ENCODE measurements at places on chromosomes 16 and 17.
A peak's percentile ranks its signal among the peaks of the same experiment; 100 is the strongest.

GRCh38 chr16:79550373-79550772 is 50.2 kb downstream of the MAF start:
- no peak for DNase-seq

DNA sequence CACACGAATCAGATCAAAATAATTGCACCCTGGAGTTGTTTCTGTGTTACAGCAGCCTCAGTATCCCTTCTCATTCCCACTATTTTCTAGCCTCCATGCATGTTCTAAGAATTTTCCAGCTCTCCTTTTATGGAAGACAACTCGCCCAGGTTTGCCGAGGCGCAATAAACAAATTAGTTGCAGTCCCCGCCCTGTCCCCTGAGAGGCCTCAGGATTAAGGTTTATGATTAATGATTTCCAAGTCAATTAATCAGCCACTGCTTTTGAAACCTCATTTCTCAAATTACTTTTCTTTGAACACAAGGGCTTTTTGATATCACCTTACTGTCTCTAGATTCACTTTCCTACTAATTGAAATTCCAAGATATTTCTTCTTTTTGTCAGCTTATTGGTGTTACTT is 138.3 kb upstream of the HSBP1 start:
- no peak for DNase-seq

DNA sequence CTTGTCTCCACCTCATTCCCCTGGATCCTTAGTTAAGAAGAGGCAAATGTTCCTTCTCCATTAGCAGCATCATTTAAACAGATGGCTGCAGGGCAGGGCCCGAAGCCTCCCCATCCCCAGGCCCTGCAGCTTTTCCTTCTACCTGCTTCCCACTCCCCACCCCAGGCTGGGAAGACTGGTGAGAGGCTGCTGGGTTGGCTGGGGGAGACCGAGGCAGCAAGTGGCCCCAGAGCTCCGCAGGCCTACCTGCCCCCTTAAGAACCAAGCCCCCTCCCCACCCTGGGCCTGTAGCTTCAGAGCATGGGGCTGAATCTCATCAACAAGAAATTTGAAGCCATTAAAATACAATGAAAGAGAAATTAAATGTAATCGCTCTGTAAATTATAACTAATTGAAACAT is 22.1 kb upstream of the RPL38 start:
- no peak for DNase-seq

- peak; percentile 46 for DNase-seq
Measured at GRCh38 chr16:28140788-28141618, 70.8 kb downstream of the XPO6 start.

DNA sequence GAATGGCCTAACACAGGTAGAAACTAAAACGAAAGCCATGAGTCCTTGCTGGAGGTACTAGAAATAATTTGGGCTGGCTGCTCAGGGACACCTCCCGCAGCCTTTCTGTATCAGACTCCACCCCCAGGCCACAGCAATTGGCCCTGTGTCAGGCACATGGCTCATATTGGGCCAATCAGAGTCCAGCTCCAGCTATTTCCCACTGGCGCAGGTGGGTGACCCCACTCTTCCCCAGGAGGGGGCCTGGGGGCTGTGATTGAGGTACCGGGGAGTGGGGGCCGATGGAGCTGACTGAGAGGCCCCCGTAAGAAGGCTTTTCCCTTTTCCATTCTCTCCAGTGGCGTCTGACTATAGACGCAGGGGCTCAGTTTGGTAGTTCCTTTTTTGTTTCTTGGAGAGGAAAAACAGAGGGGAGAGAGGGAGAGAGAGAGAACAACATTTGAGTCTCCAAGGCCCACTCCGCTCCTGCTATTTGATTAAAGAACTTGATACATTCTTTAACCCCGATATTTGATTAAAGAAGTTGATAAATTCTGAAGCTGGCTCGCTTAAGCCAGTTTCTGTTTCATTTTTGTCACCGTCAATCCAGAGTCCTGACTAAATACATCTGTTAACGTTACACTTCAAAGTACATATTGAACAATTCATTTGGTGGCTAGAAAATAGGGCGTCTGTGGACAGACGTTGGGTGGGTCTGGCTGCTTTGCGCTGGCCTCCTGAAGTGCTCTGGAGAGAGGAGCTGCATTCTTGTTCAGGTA is 26.3 kb downstream of the FOXL1 start:
- peak; percentile 27 for DNase-seq

DNA sequence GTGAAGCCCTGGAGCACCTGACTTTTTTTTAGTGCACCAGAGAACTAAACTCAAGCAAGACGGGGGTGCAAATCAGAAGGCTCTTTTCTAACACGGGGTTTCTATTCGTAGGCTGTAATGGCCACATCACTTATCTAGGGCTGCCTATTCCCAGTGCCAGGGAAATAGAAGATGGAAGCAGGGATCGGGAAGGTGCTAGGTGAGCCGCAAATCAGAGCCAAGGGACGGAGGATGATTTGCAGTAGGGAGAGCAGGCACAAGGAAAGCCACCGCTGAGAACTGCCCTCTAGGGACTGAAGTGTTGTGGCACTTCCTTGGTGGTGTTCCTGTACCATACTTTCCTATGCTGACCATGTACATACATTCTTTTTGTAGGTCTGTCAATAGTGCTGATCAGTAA is 7.8 kb upstream of the SLC46A1 start:
- no peak for DNase-seq

- no peak for DNase-seq
Measured at GRCh38 chr16:87600246-87600645, 2.1 kb upstream of the JPH3 start.

- DNase-seq, result no peak
Measured at GRCh38 chr17:6786618-6787017, 10.6 kb downstream of the FBXO39 start.

- no peak for DNase-seq
Measured at GRCh38 chr17:48051706-48052486, 3.7 kb downstream of the NFE2L1 start.

DNA sequence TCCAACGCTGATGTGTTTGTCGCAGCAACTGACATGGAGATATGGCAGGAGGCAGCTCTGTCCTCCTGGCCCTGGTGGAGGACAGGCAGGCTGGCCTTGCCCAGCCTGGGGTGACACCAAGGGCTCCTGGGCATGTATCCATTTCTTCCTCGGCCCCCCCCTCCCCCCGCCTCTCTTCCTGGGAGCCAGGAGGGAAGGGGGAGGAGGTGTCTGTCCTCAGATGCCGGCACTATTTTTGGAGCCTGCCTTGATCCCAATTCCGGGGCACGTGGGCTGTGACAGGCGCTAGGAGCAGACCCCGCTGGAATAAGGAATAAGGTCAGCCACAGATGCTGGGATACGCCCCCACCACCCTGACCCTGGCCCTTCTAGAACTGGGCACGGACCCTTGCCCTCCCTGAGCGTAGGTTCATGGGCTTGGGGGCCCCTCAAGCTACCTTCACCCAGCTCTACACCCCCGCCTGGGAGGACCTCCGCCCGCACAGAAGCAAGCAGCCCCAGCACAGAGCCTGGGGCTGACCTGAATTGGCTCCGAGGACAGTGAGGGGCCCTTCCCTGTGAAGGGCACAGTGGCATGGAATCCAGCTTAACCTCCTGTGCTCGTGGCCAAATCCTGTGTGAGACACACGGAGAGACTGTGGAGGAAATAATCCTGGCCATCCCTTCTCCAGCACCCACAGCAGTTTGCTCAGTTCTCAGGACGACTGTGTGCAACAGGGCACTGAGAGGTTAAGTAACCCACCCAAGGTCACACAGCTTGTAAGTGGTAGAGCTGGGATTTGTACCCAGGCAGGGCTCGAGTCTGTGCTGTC is 24.1 kb downstream of the SEC14L5 start:
- no peak for DNase-seq

GRCh38 chr17:13102477-13102876 is 84.7 kb upstream of the ELAC2 start:
- DNase-seq, result no peak

- DNase-seq, result no peak
Measured at GRCh38 chr17:39186481-39187002, 10.9 kb downstream of the CACNB1 start.

- DNase-seq, result no peak
Measured at GRCh38 chr16:454397-454940, 29.0 kb downstream of the RAB11FIP3 start.

DNA sequence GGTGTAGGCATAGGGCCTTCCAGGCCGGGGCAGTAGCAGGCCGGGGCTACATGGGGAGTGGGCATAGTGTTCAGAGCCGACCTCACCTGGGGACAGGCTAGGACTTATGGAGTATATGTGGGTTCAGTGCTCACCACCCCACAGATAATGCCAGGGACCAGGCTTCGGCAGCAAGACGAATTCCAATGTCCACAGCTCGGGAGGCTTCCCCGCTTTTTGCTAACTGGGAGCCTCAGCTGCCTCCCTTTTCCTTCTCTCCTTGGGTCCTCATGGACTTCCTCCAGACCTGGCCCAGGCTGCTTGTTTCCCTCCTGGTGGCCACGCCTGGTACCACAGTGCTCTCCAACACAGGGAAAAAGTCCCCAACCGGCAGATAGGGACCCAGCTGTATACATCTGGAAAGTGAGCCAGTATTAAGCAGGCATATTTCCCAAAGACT is 20.1 kb upstream of the SLC46A1 start:
- no peak for DNase-seq

- DNase-seq, result no peak
Measured at GRCh38 chr16:84027625-84028024, 15.0 kb downstream of the SLC38A8 start.

GRCh38 chr17:38706505-38707216 is 1.6 kb downstream of the MLLT6 start:
- peak; percentile 50 for DNase-seq

- no peak for DNase-seq
Measured at GRCh38 chr17:59601130-59601529, 18.6 kb upstream of the CLTC start.

- DNase-seq, result no peak
Measured at GRCh38 chr16:4666537-4667202, 26.7 kb upstream of the NUDT16L1 start.

DNA sequence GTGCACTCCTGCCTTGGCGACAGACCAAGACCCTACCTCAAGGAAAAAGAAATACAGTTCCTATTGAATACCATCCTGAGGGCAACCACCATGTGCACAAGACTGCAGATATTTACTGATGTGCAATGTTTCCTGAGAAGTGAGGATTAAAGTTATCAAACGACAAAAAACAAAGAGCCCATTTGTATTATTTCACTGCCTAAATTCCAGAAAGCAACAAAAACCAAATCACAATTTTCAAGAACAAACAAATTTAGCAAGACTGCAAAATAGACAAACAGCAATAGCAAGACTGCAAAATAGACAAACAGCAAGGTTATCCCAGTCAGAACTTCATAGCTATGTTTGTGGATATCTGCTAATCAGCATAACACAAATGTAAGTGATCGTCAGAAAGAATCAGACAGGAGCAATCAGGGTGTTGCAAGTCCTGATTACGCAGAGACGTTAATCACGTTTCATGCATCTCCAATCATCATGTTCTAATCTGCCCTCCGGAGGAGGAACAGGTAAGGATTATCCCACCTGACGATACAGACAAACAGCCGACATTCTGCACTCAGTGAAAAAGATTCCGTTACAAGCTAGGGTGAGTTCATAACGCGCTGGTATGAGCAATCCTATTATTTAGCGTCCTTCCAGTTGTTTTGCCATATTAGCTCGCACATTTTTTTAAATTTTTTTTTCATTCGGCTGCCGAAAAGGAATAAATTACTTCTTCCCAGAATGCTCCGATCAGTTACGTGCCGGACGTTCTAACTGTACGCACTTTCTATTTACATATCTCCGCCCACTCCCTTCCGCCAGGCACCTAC is 2.9 kb downstream of the TMEM107 start:
- peak; percentile 75 for DNase-seq

GRCh38 chr17:17871913-17872312 is 35.1 kb upstream of the SREBF1 start:
- DNase-seq, result no peak

GRCh38 chr17:77457572-77458201 is 316.9 kb downstream of the SEC14L1 start:
- DNase-seq, result no peak

DNA sequence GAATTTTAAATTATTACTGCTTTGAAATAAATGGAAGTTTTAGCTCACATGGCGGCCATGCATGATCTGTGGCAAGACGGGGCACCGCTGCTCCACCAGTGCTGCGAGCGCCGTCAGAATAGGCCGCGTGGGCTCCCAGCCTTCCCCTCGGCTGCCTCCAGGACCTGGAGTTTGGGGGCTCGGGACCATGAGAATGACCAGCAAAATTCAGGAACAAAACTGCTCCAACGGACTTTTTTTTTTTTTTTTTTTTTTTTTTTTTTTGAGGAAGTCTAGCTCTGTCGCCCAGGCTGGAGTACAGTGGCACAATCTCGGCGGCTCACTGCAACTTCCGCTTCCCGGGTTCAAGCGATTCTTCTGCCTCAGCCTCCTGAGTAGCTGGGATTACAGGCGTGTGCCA is 38.3 kb upstream of the AKAP1 start:
- DNase-seq, result no peak

- no peak for DNase-seq
Measured at GRCh38 chr17:16912021-16912962, 59.6 kb downstream of the TNFRSF13B start.
